ENCODE measurements at places on chromosomes 12 and 14. TPM values are rescaled to one million over a fixed set of nuclear protein-coding genes. Genes with fewer than 3 reads are reported as not detected.

The MEG3 gene
- 25.7 TPM for total RNA-seq

The WBP11 gene
- total RNA-seq: 55.0 TPM

The KRT83 gene
- total RNA-seq: not detected

The SUSD6 gene
- 25.9 TPM for total RNA-seq

The OAS2 gene
- total RNA-seq: 4.8 TPM

The FBXW8 gene
- 7.5 TPM for total RNA-seq

The GPRC5D gene
- not detected for total RNA-seq

Measured in right cardiac atrium (tissue), 5 donors.